Calu3 (cell line): ENCODE measurements at places on chromosomes 3 and 15.

- DNase-seq: peak; percentile 36
Observed at GRCh38 chr15:79025201-79025600, 65.4 kb downstream of the RASGRF1 start.

GRCh38 chr15:70088455-70088854 is 9.3 kb downstream of the TLE3 start:
- no peak for DNase-seq

DNA sequence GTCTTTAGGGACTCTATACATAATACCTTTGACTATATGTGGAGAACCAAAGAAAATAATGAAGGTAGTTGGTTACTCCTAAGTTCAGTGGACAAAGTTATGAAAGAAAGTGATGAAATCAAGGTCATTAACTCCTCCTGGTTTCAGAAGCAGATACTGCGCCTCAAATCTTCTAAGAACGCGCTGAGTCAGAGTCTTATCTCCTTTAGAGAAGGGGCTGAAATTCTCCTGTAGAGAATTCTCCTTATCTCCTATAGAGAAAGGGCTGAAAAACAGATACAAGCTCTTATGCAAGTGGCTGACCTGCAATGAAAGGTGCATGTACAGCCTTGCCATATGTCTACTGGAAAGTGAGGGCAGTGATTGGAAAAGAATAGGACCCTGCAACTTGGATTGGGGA is 824.2 kb downstream of the NSUN3 start:
- DNase-seq: no peak

GRCh38 chr3:139358841-139359562 is 15.2 kb downstream of the MRPS22 start:
- no peak for DNase-seq

DNA sequence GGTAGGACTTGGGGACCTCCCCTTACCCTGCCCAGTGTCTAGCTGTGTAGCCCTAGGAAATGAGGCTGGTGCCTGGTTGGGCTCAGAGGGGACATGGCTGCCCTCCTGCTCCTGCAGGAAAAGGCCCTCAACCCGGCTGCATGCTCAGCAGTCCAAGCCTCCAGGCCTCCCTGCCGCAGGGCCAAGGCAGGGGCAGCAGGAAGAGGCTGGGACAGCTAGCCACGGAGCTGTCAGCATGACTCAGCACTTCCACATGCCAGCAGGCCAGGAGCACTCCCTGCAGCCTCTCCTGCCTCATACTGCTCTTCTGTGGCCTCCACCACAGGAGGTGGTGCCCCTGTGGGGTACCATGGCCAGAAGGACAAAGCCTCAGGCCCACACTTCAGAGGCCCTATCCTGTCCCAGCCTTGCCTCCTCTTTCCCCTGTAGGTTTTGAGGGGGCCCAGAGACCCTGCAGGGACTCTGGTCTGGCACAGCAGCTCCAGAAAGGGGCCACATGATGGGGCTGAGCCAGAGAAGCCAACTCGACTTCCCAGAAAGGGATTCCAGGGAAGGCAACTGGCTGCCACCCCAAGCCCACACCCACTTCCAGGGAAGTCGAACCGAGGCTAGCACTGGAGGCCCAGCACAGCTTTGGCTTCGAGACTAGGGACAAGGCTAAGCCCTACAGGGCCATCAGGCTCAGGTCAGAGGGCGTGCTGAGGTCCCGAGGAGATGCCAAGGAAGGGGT is 19.5 kb downstream of the TKT start:
- DNase-seq: peak; percentile 71

GRCh38 chr15:39313881-39314280 is 267.0 kb upstream of the THBS1 start:
- no peak for DNase-seq

GRCh38 chr3:67976663-67977062 is 322.3 kb upstream of the SUCLG2 start:
- DNase-seq: no peak

DNA sequence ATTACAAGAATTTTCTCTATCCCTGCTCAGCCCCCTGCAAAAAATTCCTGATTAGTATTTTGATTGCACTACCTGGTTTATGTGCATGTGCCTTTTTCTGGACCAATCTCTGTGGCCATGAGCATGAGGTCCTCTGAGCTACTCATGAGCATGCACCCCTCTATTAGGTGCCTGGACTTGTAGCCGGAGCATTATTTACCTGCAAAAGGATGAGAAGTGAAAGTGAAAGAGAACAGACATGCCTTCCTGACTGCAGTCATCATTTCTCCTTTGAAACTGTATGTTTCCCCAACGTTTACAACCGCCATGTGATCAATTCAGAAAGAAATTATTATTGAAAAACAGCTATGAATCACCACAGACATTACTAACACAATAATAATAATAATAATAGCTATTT is 1008.8 kb downstream of the ROBO2 start:
- no peak for DNase-seq

- DNase-seq: no peak
Observed at GRCh38 chr3:170420307-170420821, 1.7 kb downstream of the CLDN11 start.

DNA sequence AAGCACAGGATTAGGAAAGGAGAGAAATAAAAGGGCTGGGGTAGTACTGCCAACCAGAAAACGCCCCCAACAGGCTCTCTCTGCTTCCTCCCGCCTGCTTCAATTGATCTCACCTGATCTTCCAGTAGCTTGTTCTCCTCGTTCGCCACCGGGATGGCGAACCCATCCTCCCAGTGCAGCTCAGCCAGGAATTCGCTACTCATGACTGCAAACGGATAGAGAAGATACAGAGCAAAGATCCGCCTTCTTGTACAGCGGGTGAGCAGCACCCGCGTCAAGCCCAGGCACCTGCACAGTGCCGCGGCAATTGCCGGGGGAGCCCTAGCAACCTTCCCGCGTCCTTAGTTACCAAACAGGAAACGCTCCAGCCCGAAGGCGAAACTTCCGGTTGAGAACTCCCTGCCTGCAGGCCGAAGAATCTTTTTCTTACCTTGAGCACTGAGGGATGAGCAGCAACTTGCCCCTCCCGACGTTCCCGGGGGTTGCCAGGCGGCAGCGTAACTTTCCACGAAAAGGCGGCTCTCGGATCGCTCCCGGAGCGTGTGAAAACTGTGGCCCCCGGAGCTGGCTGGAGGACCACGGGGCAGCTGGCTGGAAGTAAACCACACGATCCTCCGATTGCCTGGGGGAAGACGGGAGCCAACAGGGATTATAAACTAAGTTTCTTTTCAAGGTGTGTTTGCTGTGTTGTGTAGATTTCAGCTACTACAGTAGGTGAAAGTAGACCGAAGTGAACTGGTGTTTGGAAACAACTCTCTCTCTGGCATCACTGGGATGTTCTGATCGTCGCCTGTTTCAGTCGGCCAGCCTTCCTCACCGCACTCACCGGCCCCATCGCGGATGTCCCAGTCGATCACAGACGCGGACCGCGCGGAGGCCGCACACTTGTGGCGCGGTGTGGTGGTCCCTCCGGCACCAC is at the start of gene CCDC39:
Gene CCDC39 (minus strand): TSS at position 312 of the 919 bp plus-strand sequence. CDS start 109 bp downstream, at position 203.
- peak; percentile 89 for DNase-seq

DNA sequence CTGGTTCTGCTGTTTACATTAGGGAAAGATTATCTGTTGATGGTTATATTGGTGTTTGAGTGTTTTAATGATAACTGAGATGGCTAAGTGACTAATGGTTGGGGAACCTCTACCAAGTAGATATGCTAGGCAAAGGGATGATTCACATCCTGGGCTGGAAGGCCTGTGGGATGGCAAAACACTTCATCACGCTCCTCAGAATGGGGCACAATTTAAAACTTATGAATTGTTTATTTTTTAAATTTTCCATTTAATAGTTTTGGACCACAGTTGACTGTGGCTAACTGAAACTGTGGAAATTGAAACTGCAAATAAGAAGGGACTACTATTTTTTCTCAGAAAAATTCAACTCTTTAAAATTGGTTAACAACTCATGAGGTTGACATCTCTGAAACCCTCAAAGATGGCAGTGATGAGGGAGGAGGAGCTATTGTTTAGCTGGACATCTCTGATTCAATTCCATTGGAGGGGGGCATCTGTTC is 100.5 kb upstream of the ZBED2 start:
- no peak for DNase-seq

GRCh38 chr3:149031096-149031495 is 39.8 kb downstream of the GYG1 start:
- no peak for DNase-seq

GRCh38 chr3:160695915-160696327 is 19.0 kb downstream of the ARL14 start:
- DNase-seq: no peak

DNA sequence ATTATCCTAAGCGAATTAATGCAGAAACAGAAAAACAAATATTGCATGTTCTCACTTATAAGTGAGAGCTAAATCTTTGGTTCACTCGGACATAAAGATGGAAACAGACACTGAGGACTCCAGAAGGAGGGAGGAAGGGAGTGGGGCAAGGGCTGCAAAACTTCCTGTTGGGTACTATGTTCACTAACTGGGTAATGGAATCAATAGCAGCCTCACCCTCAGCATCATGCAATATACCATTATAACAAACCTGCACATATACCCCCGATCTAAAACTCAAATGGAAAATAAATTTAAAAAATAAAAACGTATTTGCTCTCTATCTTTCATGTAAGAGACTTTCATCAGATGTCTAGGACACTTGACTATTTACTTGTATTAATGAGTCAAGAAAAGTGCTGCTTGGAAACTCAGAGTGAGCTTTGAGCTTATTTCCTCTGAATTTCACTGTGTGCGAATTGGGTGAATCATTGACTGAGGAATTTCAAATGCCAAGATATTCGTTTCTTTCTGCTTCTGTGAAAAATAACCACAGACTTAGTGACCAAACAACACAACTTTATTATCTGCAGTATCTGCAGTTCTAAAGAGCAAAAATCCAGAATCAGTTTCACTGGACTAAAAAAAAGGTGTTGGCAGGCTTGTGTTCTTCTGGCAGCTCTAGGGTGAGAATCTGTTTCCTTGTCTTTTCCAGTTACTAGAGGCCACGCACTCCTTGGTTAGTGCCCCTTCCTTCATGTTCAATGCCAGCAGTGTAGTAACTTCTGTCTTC is 18.4 kb downstream of the TM4SF18 start:
- DNase-seq: no peak

DNA sequence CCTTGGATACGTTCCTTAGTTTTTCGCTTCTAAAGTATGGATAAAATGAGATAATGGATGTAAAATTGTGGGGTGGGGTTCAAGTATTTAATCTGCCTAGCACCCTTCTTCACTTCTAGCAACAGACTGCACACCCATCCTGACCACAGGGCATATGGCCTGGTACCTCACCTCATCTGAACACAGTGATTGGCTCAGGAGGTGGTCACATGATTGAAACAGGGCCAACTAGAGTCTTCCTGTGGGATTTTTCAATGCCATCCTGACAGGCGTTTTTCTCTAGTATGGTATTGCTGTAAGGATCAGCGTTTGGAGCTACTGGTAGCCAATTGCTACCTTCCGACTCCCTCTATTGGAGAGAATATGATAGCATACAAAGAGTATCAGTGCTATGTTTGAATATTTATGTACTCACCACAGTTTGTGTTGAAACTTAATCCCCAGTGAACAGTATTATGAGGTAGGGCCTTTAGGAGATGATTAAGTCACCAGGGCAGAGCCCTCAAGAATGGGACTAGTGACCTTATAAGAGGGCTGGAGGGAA is 172.2 kb downstream of the PPM1L start:
- DNase-seq: no peak

- DNase-seq: no peak
Observed at GRCh38 chr15:33662014-33662413, 306.3 kb upstream of the CHRM5 start.

GRCh38 chr15:87582169-87582568 is 674.4 kb downstream of the NTRK3 start:
- DNase-seq: no peak

DNA sequence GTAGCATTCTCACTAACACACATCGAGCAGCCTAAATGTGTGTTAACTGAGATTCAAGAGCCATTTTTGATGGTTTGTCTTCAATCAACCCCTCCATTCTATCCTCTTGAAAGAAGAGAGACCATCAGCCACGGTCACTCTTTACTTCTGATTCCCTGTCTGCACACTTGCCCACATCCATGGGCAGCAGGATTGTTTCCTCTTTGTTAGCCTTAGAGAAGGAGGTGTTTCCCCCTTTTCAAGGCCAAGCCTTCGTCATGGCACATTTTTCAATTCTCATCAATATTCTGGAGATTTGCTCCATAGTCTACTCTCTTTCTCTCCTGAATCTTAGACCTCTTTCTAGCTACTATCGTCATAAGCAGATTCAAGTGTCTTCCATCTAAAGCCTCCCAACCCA is 522.4 kb upstream of the NAALADL2 start:
- no peak for DNase-seq

DNA sequence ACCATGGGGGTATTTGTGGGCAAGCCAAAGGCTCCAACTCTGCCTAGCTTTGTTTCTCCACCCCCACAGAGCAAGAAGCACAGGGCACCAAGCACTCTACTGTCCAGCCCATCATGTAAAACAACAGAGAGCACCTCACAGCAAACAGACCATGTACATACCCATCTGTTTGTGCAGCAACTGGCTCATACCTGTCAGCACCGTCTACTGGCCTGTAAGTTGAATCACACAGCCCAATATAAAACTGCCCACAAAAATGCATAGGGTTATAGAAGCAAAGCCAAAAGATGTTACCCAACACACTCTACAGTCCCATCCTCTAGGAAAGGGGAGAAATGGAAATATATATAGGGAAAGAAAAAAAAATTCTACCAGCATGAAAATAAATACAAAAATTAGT is 139.7 kb upstream of the CPNE4 start:
- no peak for DNase-seq

- no peak for DNase-seq
Observed at GRCh38 chr3:47794544-47794943, 8.4 kb upstream of the DHX30 start.

- DNase-seq: no peak
Observed at GRCh38 chr3:76668653-76669052, 371.2 kb upstream of the ROBO2 start.

GRCh38 chr15:33735143-33735542 is 233.2 kb upstream of the CHRM5 start:
- no peak for DNase-seq

DNA sequence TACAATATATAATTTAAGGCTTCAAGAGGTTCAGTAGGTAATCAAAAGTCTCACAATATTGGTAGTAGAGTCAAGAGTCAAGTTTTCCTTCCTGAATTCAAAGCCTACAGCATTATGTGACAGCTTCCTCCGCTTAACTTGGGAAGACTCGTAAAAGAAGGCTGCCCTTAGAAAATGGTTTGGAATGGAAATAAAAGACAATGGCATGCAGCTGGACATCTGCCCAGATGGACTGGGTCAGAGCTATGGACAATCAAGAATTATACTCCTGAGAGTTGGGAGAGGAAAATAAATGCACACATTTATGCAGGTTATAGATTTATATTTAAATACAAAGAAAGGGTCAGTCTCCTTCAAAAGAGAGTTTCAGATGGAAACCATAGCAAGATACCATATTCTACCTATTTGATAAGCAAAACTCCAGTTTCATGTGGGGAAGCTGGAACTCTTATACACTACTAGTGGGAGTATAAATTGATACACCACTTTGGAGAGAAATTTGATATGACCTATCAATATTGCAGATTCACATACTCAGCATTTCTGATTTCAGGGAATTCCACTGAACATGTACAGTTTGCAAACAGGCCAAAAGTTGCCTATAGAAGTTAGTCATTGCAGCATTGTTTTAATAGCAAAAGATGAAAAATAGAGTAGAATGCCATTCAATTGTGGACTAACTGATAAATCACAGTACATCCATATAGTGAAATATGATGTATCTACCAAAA is 6.1 kb downstream of the CRYBG3 start:
- no peak for DNase-seq
